ENCODE measurements at places on chromosomes 7 and 10. TPM values are rescaled to one million over a fixed set of nuclear protein-coding genes. Genes with fewer than 3 reads are reported as not detected.
A peak's percentile ranks its signal among the peaks of the same experiment; 100 is the strongest.

DNA sequence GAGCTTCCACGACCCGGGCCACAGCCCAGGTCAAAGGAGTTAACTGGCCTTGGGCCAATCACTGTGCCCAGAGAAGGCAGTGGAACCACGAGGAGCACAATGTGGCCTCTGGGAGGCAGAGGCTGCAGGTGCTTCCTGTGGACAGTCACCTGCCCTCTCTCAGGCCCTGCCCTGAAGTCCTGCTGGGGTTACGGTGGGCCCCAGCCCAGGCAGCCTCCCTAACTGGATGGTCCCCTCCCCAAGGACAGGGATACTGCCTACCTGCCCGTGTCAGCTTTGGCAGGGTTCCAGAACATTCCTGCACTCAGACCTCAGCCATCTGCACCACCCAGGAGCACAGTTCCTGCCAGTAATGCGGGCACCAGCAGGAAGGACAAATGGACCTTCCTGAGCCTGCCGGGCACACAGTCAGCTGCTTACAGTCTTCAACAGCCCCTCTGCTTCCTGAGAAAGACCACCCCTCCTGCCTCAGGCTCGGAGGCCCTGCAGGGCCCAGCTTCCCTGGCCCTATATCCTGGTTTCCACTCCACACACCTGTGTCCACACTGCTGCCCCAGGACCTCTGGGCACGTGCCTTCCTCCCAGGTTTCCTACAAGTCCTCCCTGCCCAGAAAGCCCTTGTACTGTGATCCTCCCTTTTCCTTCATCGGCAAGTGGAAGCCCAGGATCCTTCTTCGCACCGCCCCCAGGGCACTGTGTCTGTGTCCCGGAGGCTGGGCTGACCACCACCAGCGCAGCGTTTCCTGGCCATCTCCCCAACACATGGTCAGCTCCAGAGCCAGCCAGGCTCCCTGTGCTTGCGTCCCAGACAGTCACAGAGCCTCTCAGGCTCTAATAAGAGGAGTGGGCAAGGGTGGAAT is 23.3 kb downstream of the WDR86 start:
- peak; percentile 83 for DNase-seq
- H3K36me3 ChIP-seq: no peaks in the 10 kb centered on the region
- H3K27me3 ChIP-seq: peaks cover 17% of the 10 kb centered on the region
- no peaks in the 10 kb centered on the region for H3K4me1 ChIP-seq
- no peak overlapping the region for H3K4me3 ChIP-seq

DNA sequence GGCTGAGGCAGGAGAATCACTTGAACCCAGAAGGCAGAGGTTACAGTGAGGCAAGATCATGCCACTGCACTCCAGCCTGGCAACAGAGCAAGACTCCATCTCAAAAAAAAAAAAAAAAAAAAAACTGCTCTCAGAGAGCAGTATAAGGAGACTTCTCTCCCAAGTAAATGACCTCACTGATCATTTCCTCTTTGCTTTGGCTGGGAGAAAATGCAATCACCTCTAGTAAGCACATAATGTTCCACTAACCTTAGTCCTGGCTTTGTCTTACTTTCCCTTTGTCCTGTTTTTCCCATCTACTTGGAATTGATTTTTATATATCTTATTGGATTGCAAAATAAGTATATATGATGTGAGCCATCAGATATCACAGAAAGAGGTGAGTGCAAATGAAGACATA is 2.5 kb downstream of the SLC25A13 start:
- H3K4me3 ChIP-seq: no peak overlapping the region
- no peaks in the 10 kb centered on the region for H3K27me3 ChIP-seq
- peaks cover 7% of the 10 kb centered on the region for H3K4me1 ChIP-seq
- H3K27ac ChIP-seq: no peak overlapping the region

- H3K27ac ChIP-seq: no peak overlapping the region
- H3K4me1 ChIP-seq: no peaks in the 10 kb centered on the region
- H3K36me3 ChIP-seq: no peaks in the 10 kb centered on the region
- H3K27me3 ChIP-seq: no peaks in the 10 kb centered on the region
- H3K4me3 ChIP-seq: no peak overlapping the region
- DNase-seq: no peak
Measured at GRCh38 chr7:136702913-136703312, 165.5 kb upstream of the CHRM2 start.

IPMK gene
- total RNA-seq: 10.9 TPM

KEL gene
- total RNA-seq: not detected

GRCh38 chr7:142300689-142301088 is 42.8 kb upstream of the PRSS58 start:
- H3K36me3 ChIP-seq: no peaks in the 10 kb centered on the region
- no peaks in the 10 kb centered on the region for H3K27me3 ChIP-seq
- no peaks in the 10 kb centered on the region for H3K4me1 ChIP-seq
- no peak for DNase-seq
- H3K4me3 ChIP-seq: no peak overlapping the region

- H3K27me3 ChIP-seq: peaks cover 29% of the 10 kb centered on the region
- H3K27ac ChIP-seq: no peak overlapping the region
- no peaks in the 10 kb centered on the region for H3K36me3 ChIP-seq
- H3K4me3 ChIP-seq: no peak overlapping the region
Measured at GRCh38 chr7:56291-56913, 136.0 kb upstream of the FAM20C start.

GRCh38 chr7:99140813-99141212 is 3.1 kb downstream of the SMURF1 start:
- no peak for DNase-seq
- no peaks in the 10 kb centered on the region for H3K36me3 ChIP-seq
- peak overlapping the region; percentile 89 for H3K4me3 ChIP-seq
- H3K4me1 ChIP-seq: peaks cover 35% of the 10 kb centered on the region
- no peaks in the 10 kb centered on the region for H3K27me3 ChIP-seq

- DNase-seq: peak; percentile 87
- peaks cover 18% of the 10 kb centered on the region for H3K4me1 ChIP-seq
- H3K36me3 ChIP-seq: no peaks in the 10 kb centered on the region
- H3K27me3 ChIP-seq: no peaks in the 10 kb centered on the region
- no peak overlapping the region for H3K27ac ChIP-seq
Measured at GRCh38 chr7:155219947-155220769, 77.5 kb upstream of the INSIG1 start.

DYDC1 gene
- not detected for total RNA-seq

GRCh38 chr10:95214369-95214768 is 20.3 kb downstream of the ACSM6 start:
- no peak overlapping the region for H3K27ac ChIP-seq
- H3K36me3 ChIP-seq: no peaks in the 10 kb centered on the region
- H3K27me3 ChIP-seq: no peaks in the 10 kb centered on the region
- peaks cover 40% of the 10 kb centered on the region for H3K4me1 ChIP-seq
- no peak overlapping the region for H3K4me3 ChIP-seq
- no peak for DNase-seq

DNA sequence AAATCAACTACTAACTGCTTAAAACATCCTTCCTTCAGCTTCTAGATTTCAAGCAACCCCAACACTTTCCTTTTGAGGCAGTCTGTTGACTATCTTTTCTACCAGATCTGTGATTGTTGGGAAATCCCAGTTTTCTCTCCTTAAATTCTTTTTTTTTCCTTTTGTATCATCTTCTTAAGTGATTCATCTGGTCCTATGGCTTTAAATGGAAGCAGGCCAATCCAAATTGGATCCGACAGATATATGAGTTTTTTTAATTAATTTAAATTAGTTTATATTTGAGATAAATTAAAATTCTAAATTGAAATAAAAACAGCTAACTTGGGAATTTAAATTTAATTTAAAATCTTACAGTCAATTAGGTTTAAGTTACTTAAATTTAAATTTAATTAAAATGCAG is 151.2 kb upstream of the PCLO start:
- no peaks in the 10 kb centered on the region for H3K36me3 ChIP-seq
- DNase-seq: no peak
- no peak overlapping the region for H3K4me3 ChIP-seq
- H3K27ac ChIP-seq: no peak overlapping the region
- no peaks in the 10 kb centered on the region for H3K4me1 ChIP-seq

- no peaks in the 10 kb centered on the region for H3K36me3 ChIP-seq
- H3K4me3 ChIP-seq: no peak overlapping the region
- H3K27ac ChIP-seq: peak overlapping the region; percentile 53
- H3K4me1 ChIP-seq: peaks cover 44% of the 10 kb centered on the region
- no peak for DNase-seq
Measured at GRCh38 chr10:15196021-15196834, 27.7 kb upstream of the NMT2 start.

GRCh38 chr10:127897177-127897576 is 4.4 kb upstream of the CLRN3 start:
- H3K36me3 ChIP-seq: no peaks in the 10 kb centered on the region
- H3K4me3 ChIP-seq: no peak overlapping the region
- peaks cover 6% of the 10 kb centered on the region for H3K27me3 ChIP-seq
- no peak for DNase-seq
- H3K4me1 ChIP-seq: no peaks in the 10 kb centered on the region
